ENCODE measurements at places on chromosomes 12 and 14.

DNA sequence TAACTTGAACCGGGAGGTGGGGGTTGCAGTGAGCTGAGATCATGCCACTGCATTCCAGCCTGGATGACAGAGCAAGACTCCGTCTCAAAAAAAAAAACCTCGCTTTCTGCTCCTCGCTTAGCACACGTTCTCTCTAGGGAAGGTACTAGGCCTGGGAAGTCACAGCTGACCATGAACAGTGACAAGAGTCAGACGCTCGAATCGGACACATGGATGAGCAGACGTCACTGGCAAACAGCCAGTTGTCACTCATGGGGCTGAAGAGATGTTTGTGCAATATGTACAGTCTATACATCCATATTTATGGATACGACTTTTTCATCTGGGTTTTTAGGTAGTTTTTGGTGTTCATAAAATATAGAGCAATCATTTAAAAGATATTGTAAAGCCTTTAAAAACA lies 19.4 kb downstream of the TCHP start:
- DNase-seq = no peak

GRCh38 chr12:92568691-92569090 lies 134.1 kb upstream of the PLEKHG7 start:
- DNase-seq = no peak

DNA sequence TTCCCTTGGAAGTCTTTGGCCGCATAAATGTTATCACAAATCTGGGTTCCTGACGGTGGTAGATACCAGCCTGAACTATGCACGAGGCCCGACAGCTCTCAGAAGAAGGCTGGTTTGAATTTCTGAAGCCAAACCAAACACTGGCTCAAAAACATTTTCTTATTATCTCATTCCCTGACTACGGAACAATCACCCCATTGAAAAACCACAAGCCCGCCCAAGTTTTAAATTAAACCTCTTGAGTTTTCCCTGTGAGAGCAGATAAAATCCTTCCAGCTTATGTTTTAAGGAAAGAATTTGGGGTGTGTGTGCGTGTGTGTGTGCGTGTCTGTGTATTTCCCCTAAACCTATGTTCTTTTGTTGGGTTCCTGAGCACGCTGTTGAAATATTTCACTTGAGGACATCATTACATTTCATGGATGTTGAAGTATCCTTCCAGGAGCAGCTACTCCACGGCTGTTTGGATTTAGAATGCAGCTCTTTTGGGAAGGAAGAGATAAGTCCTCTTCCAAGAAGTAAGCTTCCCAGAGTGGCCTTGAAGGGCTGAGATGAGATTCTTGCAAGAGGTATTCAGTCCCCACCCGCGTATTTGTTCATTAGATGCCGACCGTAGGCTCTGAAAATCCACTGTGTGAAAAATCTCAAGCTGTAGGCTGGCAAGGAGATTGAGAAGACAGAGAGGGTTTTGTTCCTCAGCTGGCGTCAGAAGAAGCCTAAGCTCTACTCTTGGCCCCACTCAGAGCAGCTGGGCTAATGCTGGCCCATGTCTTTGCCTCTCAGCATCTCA lies 131.0 kb upstream of the NCOR2 start:
- DNase-seq = no peak

- DNase-seq = no peak
These were observed 43.5 kb downstream of the MNAT1 start for GRCh38 chr14:60777856-60778578.

DNA sequence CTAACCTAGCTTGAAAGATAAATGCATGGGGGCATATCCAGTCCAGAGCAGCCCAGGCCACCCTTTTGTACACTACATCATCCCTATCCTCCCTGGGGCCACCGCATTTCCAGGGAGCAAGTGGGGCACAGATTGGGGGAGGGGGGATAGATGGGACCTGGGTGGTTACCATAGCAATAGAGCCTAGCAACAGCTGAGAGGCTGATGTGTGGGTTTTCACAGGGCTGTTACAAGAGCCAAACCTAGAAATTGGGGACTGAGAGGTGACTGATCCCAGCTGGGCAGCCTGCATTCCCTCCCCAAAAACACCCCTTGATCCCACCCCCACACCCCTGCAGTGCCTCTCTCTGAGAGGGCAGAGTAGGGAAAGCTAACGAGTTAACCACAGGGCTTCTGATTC lies 3.7 kb upstream of the ZNF384 start:
- DNase-seq = no peak

- DNase-seq = no peak
These were observed 21.1 kb downstream of the CHFR start for GRCh38 chr12:132866251-132866828.

DNA sequence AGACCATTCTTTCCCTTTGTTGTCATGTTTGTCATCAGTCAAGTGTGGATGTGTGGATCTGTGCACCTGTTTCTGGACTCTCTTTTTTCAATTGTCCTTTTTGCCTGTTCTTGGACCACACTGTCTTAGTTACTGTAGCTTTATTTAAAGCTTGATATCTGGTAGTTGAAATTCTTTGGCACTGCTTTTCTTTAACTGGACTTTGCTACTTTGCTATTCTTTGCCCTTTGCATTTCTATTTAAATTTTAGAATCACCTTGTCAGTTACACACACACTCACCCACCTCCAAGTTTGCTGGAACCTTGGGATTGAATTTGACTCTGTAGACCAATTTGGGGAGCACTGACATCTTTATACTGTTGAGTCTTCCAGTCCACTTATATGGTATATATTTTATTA lies 61.5 kb downstream of the VRK1 start:
- no peak for DNase-seq

- DNase-seq = no peak
These were observed 98.9 kb downstream of the ACSS3 start for GRCh38 chr12:81176796-81177195.

GRCh38 chr14:90620568-90621077 lies 195.6 kb downstream of the TTC7B start:
- no peak for DNase-seq

DNA sequence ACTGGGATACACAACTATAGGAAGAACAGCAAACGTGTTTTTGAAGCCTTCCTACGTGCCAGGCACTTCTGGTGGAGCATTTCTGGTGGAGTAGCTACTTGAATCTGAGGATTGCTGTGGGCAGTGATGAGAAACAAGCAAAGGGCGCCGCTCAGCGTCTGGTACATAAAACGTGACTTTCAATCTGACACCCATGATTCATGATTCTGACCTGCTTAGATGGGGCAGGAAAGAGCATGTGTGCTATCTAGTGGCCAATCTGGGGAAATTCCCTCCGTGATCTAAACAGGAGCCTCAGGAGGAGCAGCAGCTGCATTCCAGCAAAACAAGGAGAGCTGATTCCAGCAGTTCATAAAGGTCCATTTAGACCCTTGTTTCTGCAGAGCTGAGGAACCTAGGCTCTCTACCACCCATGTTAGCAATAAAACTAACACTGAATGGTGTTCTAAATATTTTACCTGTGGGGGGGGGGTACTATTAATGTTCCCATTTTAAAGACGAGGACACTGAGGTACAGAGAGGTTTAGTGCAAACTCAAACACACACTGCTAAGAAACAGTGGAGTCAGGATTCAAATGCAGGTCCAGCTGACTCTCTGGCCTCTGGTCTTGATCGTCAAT lies 37.8 kb downstream of the PAH start:
- DNase-seq = no peak

DNA sequence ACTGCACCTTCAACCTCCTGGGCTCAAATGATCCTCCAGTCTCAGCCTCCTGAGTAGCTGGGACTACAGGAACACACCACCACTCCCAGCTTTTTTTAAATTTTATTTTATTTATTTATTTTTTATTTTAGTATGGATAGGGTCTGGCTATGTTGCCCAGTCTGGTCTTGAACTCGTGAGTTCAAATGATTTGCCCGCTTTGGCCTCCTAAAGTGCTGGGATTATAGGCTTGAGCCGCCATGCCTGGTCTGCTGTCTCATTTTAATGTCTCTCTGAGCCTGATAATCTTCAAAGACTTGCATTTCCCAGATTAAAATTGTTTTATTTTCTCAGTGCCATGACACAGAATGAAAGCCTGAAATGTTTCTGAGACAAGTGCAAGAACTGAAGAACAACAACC lies 1.2 kb upstream of the INHBC start:
- DNase-seq = no peak

- no peak for DNase-seq
These were observed 823 bp upstream of the RAB5B start for GRCh38 chr12:55972911-55973598.

DNA sequence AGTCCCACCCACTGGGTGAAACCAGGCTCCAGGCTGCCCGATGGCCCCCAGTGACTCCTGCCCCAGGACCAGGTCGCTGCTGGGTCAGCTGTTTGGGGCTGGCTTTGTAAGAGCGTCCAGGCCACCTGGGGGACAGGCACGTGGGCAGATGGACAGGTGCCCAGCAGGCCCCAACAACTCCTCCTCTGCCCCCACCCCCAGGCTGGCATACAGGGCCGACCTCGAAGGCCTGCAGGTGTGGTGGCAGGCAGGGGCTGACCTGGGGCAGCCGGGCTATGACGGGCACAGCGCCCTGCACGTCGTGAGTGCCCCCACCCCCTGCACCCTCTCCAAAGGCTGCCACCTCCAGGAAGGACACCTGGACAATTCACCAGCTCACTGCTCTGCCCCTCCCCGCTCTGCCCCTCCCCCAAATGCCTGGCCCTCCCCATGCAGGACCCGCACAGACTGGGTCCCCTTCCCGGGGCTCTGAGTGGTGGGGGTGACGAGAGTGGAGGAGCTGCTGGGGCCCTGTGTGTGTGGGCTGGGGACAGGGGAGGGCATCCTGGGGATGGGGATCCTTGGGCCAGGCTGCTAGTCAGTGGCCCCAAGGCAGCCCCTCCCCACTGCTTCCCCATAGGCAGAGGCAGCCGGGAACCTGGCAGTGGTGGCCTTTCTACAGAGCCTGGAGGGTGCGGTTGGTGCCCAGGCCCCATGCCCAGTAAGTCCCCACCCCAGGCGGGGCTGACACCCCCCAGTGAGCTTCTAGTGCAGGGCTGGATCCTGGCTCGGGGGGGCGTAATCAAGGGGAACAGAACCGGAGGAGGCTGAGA lies 26.0 kb downstream of the ASPG start:
- DNase-seq = no peak

GRCh38 chr14:70641548-70642302 lies at the start of gene TTC9:
Gene TTC9 (plus strand): TSS chr14:70641916. CDS start chr14:70642130, 214 bp downstream.
- DNase-seq = peak; percentile 41

GRCh38 chr12:2811801-2812200 lies 667 bp upstream of the ITFG2 start:
- no peak for DNase-seq

- DNase-seq = no peak
These were observed 30.8 kb downstream of the CLEC1A start for GRCh38 chr12:10067942-10068341.

DNA sequence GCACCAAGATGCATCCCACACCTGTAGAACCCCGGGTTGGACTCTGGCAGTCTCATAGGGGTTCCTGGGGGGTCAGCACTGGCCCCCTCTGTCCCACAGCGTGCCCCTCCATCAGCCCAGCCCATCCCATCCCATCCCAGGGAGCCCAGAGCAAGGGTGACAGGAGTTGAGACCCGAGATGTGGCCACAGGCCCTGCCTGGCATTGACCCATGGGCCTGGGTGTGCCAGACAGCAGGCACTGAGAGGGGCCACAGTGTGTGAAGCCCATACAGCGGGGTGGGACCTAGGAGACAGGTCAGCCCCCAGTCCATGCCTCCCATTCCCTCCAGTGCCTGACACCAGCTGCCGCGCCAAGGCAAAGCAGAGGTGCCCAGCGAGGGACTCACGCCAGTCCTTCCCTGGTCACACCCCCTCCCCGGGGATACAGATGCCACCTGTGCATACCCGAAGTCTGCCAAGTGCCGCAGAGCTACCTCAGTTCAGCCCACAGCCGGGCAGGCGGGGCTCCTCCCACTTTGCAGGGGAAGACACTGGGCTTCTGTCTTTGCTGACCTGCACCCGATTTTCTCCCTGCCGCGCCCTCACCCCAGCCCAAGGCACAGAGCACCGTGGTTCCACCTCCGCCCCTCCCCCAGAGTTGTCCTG lies 50.4 kb downstream of the CYP46A1 start:
- DNase-seq = no peak

- DNase-seq = no peak
These were observed 87.5 kb downstream of the SLC6A15 start for GRCh38 chr12:84825149-84825548.

- DNase-seq = no peak
These were observed 31.3 kb downstream of the GABARAPL1 start for GRCh38 chr12:10243818-10244520.

DNA sequence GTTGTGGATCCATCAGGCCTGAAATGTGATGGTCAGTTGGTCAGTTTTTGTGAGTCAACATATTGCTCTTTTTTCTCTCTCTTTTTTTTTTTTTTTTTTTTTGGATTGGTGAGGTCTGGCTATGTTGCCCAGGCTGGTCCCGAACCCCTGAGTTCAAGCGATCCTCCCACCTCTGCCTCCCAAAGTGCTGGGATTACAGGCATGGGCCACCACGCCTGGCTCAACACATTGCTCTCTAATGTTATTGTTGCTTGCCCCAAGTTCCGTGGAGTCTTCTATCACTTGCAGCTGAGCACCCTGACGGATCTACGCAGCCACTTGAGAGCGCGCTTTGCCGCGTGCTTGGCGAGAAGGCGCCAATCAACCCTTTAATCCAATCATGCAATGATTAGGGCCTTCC lies 69.5 kb upstream of the DIO3 start:
- DNase-seq = no peak

DNA sequence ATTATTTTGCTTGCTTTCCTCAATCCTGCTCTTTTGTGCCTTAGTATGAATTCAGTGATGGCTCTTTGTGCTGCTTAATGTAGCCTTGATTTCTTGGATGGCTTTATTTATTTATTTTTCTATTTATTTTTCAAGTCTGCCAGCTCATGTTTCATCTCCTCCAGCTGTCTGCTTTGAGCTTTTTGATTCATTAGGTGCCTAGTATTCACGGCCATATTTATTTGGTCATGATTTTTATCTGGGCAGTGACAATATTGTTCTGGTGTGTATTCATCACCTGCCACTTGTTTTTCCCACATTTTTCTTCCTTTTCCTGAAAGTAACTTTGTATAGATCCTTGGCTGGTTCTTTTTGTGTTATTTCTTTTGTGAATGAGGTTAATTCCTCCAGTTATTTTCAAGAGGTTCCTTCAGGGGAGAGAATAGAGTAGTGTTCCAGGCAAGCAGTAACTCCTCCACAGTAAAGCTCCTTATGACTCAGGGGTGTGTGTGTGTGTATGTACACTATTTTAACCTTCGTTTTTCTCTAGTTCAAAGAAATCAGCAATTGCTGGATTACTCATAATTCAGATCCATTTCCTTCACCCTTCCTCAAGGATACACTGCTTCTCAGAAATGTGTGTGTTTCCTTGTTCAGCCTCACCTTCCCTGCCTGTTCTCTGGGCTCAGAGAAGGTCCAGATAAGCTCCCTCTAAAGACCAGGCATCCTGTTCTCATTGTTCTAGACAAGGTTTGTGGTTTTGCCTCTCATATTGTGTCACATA lies 51.6 kb upstream of the PMCH start:
- no peak for DNase-seq

- DNase-seq = no peak
These were observed 53.7 kb downstream of the CCNK start for GRCh38 chr14:99534863-99535262.
